Muscle of arm (tissue), 14 donors: ENCODE measurements at places on chromosomes 5 and 9. TPM values are rescaled to one million over a fixed set of nuclear protein-coding genes. Genes with fewer than 3 reads are reported as not detected.

DNA sequence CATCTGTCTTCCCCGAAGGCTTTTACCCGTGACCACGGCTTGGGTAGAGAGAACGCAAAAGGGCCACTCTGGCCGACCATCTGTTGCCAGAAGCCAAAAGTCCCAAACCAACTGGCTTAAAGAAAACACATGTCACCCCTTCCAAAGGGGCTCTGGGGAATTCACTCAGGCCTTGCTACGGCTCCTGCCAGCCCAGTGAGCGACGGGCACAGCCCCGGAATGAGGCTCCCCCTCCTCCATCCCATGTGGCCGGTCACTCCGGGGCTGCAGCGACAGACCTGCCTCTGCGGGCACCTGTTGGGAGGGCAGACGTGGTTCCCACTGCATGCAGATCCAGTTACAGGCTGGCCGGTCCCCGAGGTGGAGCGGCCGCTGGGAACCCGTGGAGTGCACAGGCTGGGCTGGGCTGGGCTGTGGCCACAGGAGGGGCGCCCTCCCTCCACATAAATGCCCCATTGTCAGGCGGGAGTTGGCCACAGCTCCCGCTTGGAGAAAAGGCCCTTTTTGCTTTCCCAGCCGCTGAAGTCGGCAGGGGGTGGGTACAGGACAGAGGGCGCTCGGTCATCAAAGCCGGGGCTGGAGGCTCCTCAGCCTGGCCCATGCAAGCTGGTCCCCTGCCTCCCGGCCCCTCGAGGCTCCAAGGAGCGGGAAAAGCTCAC, 19.9 kb downstream of the NOTCH1 start:
- DNase-seq: no peak

- no peak for DNase-seq
Observed at GRCh38 chr5:119315516-119315949, 40.3 kb upstream of the TNFAIP8 start.

GRCh38 chr5:127899214-127899610, 184.4 kb upstream of the SLC12A2 start:
- DNase-seq: no peak

DNA sequence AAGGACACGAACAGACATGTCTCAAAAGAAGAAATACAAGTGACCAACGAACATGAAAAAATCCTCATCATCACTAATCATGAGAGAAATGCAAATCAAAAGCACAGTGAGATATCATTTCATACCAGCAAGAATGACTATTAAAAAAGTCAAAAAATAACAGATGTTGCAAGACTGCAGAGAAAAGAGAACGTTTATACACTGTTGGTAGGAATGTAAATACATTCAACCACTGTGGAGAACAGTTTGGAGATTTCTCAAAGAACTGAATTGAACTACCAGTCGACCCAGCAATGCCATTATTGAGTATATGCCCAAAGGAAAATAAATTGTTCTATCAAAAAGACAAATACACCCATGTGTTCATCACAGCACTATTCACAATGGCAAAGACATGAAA, 45.7 kb downstream of the FXN start:
- DNase-seq: no peak

The KCNIP1 gene
- 3.4 TPM for polyA plus RNA-seq
